ENCODE measurements at places on chromosomes 11 and 22.
A peak's percentile ranks its signal among the peaks of the same experiment; 100 is the strongest.

- DNase-seq, result no peak
Observed at GRCh38 chr11:61335355-61335710, 2.3 kb downstream of the TKFC start.

DNA sequence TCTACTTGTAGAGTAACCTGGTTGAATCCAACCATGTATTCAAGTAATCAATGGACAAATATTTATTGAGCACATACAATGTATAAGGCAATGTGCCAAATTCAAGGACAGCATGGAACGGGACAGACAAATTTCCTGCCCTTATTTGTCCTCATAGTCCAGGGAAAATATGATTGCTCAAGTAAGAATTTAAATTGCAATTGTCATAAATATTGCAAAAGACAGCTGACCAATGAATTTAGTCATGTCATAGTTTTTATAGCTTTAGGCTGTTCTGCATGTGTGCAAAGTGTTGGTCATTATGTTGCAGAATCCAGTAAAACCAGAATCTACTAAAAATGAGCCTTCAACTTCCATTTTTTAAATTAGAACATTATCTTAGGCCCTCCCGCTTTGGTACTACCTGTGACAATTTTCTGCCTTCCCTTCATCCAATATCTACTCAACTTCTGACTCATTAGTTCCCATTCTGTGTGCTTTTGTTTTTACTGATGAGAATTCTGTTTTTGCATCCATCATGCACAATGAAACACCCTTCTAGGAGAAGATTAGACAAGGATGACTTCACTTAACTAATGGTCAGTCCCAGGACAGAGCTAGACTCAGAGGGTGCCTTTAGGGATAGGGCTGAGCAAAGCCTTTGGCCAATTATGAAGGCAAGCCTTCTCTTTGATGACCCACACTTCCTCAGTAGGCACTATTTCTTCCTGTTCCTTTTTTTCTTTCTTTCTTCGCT, 45.8 kb upstream of the FIBIN start:
- DNase-seq, result peak; percentile 69

GRCh38 chr22:33447733-33448132, 389.6 kb upstream of the SYN3 start:
- DNase-seq, result no peak

DNA sequence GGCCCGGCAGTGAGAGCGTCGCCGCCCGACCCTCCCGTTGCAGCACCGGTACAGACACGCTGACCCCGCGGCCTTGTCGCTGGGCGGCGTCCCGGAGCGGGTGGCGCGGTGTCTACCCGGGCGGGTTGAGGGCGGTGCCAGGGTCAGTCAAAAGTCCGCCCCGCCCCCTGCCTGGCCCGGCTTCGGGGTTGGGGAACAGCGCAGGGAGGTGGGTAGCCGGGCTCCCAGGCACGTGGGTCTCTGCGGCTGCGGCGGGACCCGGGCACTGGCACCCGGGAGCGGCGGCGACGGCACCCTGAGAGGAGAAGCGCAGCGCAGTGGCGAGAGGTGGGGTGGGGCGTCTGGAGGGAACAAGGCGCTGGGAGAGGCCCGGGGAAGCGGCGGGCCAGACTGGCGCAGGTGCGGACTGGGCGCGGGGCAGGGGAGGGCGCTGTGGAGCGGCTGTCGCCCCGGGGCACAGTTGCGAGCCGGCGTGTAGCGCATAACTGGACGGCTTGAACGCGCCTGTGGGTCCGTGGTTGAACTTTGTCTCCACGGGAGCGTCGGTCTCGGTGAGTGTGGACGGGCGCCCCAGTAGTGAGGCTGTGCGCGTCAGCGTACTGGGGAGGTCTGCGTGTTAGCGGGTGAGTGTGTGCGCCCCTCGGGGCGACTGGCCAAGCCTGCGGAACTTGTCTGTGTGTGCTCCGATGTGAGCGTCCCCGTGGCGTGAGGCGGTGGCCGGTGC, at the start of gene P2RY2:
P2RY2 (plus strand) TSS at position 176 of the 724 bp plus-strand sequence. CDS start 15,879 bp downstream, outside the sequence.
- no peak for DNase-seq

DNA sequence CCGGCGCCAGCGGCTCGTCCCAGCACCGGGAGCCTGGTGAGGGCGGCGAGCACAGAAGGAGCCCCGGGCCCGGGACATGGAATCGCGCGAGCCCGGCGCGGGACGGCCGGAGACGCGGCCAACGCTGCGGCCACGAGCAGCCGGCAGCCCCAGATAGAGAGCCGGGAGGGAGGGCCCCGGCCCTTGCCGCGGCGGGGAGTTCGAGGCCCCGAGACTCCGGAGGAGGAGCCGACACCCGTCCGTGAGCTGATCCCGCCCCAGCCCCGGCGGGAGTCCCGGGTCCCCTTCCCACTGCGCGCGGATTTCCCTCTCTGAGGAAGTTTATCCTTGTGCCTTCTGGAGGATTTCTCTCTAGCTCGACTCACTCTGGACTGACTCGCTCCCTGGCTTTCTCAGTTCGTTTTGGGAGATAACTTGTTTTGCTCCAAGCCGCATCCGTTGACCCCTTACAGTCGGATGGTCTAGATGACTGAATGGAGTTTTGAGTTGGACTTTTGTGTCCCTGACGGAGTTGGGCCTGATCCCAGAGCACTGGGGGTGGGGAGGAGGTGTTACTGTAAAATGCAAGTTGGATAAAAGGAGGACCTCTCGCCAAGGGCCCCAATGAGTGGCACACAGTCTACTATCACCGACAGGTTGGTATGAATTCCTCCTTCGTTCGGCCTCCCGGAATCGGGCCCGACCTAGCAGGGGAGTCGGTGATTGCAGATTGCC, 585 bp downstream of the ARHGEF12 start:
- DNase-seq, result peak; percentile 24

- DNase-seq, result peak; percentile 45
Observed at GRCh38 chr11:19869946-19870589, 157.4 kb downstream of the NAV2 start.

DNA sequence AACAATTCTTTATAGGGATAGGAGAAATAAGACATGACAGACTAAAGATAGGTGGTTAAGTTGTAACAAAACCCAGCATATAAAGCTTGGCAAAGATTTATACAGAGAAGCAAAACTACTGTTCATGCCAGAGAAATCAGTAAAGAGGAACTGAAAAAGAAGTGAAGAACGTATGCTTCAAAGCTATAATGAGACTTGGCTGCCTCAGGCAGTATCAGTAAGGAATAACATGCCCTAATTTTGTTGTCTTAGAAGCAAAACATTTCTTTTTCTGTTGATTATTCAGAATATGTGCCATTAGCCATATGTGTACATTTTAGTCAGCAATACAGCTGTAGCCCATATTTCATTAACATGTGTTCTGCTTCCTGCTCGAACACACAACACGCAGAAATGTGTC, 403.2 kb downstream of the NELL1 start:
- no peak for DNase-seq

GRCh38 chr11:102611291-102611690, 13.8 kb downstream of the MMP20 start:
- DNase-seq, result no peak

GRCh38 chr11:126129727-126130671, 67.3 kb upstream of the CDON start:
- DNase-seq, result no peak

- no peak for DNase-seq
Observed at GRCh38 chr11:3006505-3007260, 14.6 kb upstream of the NAP1L4 start.

DNA sequence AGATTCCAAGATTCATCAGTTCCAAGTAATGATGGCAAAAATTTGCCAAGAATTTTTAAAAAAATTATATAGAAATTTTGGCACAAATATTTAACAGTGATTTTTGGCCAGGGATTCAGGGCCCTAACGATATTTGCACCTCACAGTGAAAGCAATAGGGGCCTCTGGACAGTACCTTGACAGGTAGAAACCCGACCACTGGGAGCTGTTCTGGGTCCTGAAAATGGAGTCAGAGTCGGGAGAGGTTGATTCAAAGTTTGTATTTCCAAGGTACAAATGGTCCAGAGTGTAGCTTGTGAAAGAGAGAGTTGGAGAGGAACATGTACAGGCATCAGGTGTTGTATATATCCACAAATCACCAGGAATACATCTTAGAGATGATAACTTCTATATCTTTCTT, 41.6 kb downstream of the MRGPRX2 start:
- no peak for DNase-seq

- no peak for DNase-seq
Observed at GRCh38 chr22:23452231-23453010, 127.7 kb downstream of the IGLL1 start.

GRCh38 chr11:72652873-72653630, 21.2 kb downstream of the PDE2A start:
- DNase-seq, result no peak

GRCh38 chr22:39498802-39499201, 3.3 kb upstream of the MIEF1 start:
- DNase-seq, result no peak

GRCh38 chr11:102552447-102553194, 22.1 kb upstream of the MMP7 start:
- peak; percentile 76 for DNase-seq

GRCh38 chr22:25018009-25018408, 65.5 kb downstream of the KIAA1671 start:
- no peak for DNase-seq

GRCh38 chr11:111406589-111406988, 27.5 kb upstream of the POU2AF1 start:
- DNase-seq, result no peak

GRCh38 chr22:37336579-37336978, 54.3 kb downstream of the CYTH4 start:
- no peak for DNase-seq

Measured in fibroblast of upper back skin (primary cell).